ENCODE measurements at places on chromosomes 16 and 17.

DNA sequence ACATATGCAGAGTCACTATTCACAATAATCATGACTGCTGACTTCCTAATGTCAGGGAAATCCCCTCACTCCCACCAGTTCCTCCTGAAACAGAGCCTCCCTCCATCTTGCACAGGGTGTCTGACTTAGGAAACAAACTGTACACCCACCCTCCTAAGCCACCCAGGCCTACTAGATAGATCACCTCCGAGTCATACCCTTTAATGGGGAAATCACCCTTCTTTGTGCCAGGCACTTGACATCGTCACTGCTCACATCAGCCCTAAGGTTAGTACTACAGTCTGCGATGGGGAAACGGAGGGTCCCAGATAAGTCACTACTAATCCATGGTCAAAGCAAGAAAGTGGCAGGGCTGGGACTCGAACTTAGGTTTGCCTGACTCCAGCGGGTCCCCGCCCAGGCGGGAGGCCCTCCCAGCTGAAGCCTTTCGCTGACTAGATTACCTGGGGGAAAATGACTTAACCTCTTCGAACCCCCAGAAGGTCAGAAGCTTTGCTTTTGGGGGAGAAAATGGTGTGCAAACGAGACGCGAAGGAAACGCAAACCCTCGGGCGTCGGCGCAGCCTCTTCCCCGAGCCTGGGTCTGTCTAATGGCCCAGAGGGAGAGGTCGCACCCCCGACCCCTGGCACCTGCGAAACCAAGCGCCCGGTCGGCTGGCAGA, 3.4 kb upstream of the MLLT6 start:
- no peak for DNase-seq

- no peak for DNase-seq
These were observed 7.6 kb downstream of the EXOC7 start for GRCh38 chr17:76095943-76096342.

DNA sequence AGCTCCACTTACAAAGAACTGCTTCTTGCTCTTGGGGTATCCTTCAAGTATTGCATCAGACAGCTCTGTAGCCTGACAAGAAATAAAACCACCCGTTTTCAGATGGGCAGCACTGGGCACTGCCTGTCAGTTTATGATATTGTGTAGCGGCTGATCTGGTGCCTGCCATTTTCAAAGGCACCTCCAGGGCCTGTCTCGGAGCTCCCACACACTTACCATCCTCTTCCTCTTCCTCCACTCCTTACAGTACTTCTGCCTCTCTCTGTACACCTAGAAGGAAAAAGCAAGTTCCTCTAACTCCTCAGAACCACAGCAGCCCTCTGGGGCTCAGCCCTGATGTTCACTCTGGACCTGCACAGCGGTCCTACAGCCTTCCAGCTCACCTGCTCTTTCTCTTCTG, 4.4 kb downstream of the PSMC3IP start:
- no peak for DNase-seq

DNA sequence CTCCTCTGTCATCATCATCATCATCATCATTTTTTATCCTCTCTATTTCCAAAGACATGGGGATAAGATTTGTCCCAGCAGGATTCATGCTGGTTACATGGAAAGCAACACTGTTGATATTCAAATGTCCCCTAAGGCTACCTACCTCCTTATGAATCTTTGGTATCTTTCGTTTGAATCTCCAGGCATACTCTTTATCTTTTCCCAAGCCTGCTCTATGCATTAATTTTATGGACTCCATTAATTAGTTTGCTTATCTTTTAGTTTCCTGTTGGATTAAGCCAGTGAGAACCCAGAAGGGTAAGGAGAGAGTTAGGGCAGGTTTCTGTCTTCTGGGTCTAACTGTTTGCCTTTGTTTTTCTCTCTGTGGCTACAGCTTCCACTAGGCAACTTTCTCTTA, 129.6 kb upstream of the GOT2 start:
- no peak for DNase-seq

DNA sequence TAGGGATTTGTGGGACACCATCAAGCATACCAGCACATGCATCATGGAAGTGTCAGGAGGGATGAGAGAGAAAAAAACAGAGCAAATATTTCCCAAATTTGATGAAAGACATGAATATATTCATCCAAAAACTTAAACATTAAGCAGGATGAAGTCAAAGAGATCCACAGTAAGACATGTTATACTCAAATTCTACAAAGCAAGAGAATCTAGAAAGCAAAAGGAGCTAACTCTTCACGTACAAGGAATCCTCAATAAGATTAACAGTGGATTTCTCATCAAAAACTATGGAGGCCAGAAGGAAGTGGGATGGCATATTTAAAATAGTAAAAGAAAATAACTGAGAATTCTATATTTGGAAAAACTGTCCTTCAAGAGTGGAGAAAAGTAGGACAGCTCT, 374.8 kb downstream of the ZFHX3 start:
- no peak for DNase-seq

DNA sequence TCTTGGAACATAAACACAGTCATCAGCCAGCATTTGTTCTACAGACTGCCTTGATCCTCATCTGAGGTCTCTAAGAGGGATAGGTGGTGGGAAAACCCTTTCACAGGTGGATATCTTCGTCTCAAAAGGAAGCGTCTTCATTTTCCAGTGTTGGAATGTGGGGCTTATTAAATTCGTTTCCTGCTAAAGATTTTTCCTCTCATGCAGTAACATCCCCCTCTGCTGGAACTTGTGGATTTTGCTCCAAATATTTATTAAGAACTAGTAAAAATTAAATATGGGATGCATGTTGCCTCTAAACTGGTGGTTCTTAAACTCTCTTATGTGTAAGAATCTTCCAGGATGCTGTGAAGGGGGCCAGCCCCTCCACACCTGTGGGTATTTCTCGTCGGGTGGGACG, 20.1 kb upstream of the MLYCD start:
- DNase-seq: peak; percentile 24

GRCh38 chr16:30368792-30369090, 1.6 kb downstream of the TBC1D10B start:
- DNase-seq: no peak

DNA sequence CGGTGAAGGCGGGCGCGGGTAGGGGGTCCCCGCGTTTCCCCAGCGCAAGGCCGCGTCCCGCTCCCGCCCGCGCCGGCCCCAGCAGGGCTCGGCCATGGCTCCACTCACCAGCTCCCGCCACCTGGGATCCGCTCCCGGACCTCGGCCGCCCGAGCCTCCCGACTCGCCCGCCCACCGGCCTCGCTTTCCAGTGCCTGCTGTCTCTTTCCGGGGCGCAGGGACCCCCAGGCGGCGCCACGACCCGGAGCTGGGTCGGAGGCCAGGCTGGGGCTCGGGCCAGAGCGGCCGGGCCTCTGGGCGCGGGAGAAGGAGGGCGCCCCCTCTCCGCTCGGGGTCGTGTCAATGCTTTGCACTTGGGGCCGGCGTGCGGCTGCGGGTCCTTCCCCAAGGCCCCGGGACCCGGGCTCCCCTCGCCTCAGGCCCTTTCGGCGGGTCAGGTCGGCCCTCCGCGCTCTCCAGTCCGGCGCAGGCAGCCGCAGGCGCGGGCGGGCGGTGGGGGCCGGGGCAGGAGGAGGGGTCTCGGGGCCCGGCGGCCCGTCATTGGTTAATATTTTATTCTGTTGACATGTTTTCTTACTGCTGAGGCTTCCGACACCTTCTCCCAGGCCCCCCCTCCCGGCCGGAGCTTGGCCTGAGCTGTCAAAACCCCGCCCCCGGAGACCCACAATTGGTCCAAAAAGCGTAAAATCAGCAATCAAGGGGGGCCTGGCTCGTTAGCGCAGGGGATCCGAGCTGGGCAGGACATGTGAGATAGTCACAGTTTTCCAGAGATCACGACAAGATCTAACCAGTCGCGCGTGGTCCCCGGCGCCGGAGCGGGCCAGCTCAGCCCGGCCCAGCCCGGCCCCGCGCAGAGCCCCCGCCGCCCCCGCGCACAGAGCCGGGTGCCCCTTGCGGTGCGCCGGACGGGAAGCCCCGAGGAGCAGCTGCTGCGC, at the start of gene TBX2:
Gene TBX2 (plus strand): TSS at position 713 of the 935 bp plus-strand sequence. CDS start 334 bp downstream, outside the sequence.
- DNase-seq: no peak

DNA sequence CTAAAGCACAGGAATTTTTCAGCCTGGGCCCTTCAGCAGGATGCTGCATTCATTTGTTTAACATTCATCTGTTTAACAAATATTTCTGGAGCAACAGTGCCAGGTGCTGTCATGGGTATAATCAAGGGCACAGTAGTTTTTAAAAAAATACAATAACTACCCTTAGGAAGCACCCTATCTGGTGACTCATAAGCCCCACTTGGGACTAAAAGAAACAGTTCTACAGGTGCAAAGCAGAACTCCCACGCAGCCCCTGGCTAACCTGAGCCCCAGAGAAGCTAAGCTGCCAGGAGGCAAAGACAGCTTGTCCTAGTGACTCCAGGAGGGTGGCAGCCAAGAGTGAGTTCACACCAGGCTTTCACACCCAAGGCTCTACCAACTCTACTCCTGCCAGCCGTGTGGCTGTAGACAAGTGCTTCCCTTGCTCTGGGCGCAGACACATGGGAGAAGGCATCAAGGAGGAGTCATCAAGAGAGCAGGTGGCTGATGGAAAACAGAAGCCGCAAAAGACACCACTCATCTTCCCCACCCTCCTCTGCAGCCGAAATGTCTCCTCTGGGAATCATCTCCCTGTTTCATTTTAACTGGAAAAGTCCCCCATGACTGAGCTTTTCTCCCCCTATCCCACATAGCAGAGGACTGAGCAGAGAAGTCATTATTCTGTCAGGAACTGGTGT, 14.4 kb downstream of the CUEDC1 start:
- no peak for DNase-seq

Measured in HFF-Myc (cell line).